Non-pigmented ciliary epithelial cell (primary cell): ENCODE measurements at places on chromosomes 13 and 19.

GRCh38 chr19:16613841-16614240 lies 14.2 kb downstream of the MED26 start:
- no peak for DNase-seq

DNA sequence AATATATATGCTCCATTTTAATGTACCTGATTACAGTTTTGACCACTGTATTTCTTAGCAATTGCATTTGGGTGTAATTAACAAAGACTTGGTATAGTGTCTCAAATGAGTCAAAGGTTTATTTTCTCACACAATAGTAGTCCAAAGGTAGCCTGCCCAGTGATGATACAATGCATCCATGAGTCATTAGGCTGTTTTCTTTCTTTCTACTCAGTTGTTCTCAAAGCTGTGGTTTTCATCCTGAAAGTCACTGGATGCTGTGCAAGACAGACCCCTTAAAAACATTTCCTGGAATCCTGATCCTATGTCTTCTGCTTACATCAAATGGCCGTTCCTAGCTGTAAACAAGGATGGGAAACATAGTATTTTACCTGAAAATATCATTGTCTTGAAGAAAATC lies 651.2 kb upstream of the MIR17HG start:
- peak; percentile 70 for DNase-seq

DNA sequence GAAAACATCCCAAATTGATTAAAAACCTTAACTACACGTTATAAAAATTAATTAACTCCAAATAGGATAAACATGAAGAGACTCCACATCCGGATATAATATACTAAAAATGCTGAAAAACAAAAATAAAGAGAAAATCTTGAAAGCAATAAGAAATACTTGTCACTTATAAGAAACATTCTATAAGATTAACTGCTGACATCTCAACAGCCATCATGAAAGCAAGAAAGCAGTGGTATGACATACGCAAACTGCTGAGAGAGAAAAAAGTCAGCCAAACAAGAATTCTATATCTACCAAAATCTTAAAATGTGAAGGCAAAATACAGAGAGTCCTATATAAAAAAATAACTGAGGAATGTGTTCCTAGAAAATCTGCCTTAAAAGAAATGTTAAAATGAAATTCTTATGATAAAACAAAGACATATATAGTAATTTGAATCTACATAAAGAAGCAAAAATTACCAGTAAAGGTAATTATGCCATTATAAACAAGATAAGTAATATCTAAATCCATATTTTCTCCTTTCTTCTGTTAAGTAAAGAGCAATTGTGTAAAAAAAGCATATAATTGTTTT lies 1851.1 kb downstream of the PCDH9 start:
- DNase-seq: no peak

DNA sequence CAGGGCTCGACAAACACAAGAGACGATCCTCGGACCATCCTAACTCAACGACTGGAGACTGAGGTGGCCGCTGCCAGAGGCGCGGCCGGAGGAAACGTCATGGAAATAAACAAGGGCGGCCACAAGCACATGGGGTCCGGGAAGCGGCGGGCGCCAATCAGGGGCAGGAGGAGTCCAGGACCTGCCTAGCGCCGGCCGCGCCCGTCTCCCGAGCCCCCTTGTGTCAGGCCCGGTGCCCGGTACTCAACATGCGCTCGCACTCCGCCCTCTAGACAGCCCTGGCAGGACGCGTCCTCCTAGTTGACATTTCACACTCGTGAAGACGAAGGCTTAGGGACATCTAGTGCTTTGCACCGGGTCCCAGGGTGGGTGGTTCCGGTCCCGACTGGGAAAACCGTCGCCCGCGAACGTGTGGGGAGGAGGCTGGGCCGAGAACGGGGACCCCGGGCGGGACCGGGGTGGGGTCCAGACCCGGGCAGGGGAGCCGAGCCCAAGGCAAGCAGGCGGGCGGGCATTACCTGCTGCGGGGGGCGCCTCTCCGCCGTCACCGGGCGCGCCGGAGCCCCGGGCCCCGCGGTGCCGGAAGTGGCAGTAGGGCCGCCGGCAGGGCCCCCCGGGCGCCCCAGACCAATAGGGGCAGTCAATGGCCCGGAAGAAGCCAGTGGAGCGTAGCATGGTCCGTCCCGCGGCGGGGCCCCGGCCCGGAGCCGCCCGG lies 442 bp downstream of the REXO1 start:
- DNase-seq: no peak

GRCh38 chr19:42568006-42568405 lies 26.7 kb downstream of the CEACAM8 start:
- no peak for DNase-seq

GRCh38 chr19:14746886-14747285 lies 31.5 kb downstream of the ADGRE2 start:
- DNase-seq: no peak
